T-cell (primary cell): ENCODE measurements at places on chromosomes 2 and 18. TPM values are rescaled to one million over a fixed set of nuclear protein-coding genes. Genes with fewer than 3 reads are reported as not detected.

DNA sequence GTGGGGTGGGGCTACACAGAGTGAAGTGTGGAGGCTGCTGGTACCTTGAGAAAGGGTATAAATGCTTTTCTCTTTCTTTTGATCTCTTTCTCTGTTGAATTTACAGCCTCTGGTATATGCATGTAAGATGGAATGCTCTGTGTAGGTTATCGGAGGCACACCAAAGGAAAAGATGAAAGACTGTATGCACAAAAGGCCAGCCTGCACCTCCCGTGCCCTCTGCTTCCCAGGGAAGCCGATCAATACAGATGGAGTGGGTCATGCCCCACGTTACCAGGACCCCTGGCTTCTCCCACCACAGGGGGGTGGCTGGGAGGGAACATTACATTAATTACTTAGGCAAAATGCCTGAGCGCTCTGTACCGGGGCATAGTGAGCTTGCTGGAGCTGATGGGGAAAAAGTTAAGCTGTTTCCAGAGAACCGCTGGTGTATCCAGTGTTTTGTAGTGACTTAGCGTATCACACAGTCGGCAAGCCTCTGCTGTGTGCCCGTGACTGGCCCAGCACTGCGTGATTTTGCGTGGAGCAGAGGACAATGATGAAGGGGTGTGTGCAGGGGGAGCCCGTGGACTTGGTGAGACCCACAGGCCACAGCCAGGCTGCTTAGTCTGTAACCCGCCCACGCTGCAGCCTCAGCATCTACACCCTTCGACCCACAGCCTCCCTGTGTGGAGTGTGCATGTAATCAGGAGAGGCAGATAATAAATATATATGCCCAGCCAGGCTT lies 8.0 kb downstream of the ALLC start:
- DNase-seq: no peak
- no peak overlapping the region for H3K4me3 ChIP-seq
- no peak overlapping the region for H3K27ac ChIP-seq
- H3K4me1 ChIP-seq: no peaks in the 10 kb centered on the region
- no peaks in the 10 kb centered on the region for H3K27me3 ChIP-seq

FLACC1 gene
- total RNA-seq: 8.0 TPM

GRCh38 chr2:67733517-67733916 lies 329.3 kb downstream of the C1D start:
- H3K27me3 ChIP-seq: no peaks in the 10 kb centered on the region
- no peak for DNase-seq
- H3K27ac ChIP-seq: no peak overlapping the region
- H3K4me1 ChIP-seq: no peaks in the 10 kb centered on the region

- H3K4me3 ChIP-seq: no peak overlapping the region
- no peaks in the 10 kb centered on the region for H3K36me3 ChIP-seq
- DNase-seq: no peak
- peaks cover 9% of the 10 kb centered on the region for H3K4me1 ChIP-seq
- no peak overlapping the region for H3K27ac ChIP-seq
Measured at GRCh38 chr2:27082773-27083409, 3.7 kb upstream of the KHK start.

DNA sequence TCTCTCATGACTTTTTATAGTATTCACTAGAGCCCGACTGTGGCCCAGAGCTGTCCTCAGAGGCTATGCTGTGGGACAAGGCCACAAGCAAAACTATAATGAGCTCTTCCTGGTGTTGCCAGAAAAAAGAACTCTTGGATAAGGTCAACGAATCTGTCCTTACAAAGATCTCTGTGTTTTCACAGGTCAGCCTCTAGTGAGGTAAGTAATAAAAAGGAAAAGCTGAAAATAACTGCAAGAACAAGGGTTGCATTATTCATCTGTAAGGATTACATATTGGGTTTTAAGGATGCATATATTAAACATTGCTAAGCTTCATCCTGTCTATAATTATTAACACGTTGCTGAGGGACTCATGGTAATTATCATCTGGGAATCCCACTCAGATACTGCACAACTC lies 62.8 kb upstream of the ATL2 start:
- H3K27ac ChIP-seq: no peak overlapping the region
- H3K36me3 ChIP-seq: no peaks in the 10 kb centered on the region
- no peak for DNase-seq
- peaks cover 16% of the 10 kb centered on the region for H3K27me3 ChIP-seq
